ENCODE measurements at places on chromosomes 6 and 20.

- no peak for DNase-seq
These were observed 11.7 kb downstream of the SFT2D1 start for GRCh38 chr6:166330612-166331011.

DNA sequence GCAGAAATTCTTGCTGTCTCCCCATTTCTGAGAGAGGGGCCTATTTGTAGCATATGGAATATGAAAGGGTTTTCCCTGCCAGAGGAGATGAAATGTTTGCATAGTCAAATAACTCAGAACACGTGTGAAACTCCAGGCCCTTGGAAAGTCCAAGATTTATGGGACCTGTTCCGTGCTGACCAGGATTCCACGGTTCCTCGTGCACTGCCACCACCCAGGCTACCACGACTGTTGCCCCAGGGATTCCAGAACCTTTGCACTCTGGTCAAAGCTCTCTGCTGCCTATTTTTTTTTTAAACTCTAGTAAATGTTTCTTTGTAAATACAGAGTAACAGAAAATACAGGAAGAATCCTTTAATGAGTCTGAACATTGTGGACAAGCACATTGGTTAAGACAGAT lies 35.0 kb downstream of the MYLK4 start:
- no peak for DNase-seq

DNA sequence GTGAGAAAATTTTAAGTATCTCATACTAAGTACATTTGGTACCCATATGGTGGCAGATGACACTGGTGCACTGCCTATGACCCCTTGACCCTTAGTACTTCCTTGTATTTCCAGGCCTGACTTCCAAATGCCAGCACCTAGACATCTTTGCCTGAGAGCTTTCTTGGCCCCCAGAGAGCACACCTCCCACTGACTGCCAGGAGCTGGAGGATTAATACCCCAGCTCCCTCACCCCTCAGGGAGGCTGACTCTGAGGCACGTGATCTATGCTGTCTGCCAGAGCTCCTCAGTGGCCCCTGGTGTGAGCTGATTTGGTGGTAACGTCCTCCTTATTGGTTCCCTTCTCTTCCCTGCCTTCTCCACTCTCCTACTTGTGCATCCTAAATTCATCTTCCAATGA lies 38.0 kb downstream of the BFSP1 start:
- DNase-seq, result no peak

GRCh38 chr6:15627821-15628220 lies 35.0 kb downstream of the DTNBP1 start:
- no peak for DNase-seq

DNA sequence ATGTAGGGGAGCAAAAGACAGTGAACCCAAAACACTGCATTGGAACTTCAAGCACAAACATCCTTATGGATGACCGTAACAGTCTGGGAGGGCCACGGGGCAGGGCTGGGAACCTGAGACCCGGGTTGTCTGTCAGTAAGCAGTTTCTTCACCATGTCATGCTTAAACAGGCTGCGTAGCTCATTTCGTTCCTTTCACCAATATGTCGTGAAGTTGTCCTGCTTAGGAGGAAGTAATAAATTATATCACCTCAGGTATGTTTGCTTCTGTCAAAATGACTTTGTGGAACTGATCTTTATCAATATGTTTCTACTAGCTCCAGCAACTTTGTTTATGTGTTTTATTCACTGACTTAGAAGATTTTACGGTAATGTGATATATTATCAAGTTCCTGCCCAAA lies 12.4 kb upstream of the MAK start:
- DNase-seq, result no peak

- DNase-seq, result no peak
These were observed 253.5 kb downstream of the NRN1 start for GRCh38 chr6:5753209-5753608.

- no peak for DNase-seq
These were observed 53.4 kb downstream of the BMP5 start for GRCh38 chr6:55822005-55822404.

DNA sequence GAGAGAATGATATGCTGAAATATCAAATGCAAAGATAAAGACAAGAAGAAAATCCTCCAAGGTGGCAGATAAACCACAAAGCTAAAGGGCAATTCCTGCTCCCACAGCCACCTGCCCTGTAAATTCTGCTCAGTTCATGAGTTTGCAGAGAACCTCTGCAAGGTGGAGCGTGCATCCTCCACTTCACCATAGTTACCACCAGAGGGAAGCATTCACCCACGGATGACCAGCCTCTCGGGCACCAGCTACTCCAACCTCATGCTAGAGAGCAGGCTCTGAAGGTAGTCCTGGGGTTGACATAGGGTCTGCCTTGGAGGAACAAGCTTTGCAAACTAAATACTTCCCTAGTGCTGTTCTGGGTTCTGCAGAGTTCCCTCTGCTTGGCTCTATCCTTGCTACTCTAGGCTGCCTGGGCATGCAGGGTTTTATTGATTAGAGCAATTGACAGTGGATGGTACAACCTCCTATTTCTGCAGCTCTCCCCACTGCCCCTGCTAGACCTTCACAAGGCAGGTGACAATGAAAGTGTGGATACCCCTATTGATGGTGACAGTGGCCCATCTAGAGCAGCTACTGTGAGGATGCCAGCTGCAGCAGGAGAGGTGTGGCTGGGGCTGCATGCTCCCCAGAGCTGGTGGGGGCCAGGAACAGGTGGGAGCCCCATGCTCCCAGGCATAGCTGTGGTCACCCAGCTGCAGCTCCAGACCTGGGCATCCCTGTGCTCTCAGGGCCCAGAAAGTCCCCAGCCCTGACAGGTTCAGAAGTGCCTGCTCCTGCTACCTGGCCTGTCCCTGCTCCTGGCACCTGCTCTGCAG lies 51.1 kb downstream of the GGTLC1 start:
- DNase-seq, result peak; percentile 71

- no peak for DNase-seq
These were observed 13.2 kb downstream of the QKI start for GRCh38 chr6:163427498-163428254.

- DNase-seq, result no peak
These were observed 2.6 kb upstream of the MUC22 start for GRCh38 chr6:31007694-31008093.

DNA sequence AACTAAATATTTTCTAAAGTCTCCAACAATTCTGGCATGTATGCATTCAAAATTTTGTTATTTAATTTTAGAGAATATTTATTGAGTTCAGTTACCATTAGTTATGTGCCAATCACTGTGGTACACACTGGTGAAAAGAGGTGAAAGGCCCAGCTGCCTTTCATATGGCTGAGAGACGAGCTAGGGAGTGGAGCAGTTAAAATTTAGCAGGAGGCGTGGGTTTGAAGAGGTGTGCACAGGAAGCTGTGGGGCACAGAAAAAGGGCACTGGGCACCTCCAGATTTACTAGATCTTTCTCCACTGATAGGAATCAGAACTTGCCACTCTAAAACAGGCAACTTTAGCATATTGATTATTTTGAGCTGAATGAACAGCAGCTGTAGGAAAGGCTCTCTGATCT lies 347.1 kb downstream of the CD83 start:
- no peak for DNase-seq

DNA sequence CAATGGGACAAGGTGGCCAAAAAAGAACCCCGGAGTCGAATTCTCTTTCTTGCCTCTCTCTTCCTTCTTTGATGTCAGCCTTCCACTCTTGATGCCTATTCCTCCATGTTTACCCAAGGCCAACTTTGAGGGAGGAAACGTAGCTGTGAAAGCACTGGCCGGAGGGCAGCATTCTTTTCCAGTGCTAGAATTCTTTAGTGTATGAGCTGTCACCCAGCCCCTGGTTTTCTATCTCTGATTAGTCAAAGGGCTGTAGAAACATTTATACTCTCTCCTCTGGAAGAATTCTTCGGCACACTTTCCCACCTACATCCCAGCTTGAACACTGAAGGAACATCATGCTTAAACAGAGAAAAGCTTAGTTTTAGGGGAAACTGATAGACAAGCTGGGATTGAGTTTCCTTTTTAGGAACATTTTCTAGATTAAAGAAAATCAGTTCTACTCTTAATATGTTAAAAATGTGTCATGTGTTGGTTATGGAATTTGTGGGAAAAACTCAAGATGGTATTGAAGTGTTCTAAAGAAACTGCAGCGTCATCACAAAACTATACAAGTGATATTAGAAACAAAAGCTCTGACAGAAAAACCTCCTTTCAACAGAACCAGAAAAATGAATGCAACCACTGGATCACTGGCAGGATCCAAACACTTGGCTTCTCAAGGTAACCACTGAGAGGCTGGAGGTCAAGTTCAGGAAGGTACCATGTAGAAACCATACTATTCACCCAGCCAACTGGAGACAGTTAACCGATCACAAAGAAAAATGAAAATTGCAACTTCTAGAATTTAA lies 20.7 kb upstream of the UTRN start:
- DNase-seq, result no peak

DNA sequence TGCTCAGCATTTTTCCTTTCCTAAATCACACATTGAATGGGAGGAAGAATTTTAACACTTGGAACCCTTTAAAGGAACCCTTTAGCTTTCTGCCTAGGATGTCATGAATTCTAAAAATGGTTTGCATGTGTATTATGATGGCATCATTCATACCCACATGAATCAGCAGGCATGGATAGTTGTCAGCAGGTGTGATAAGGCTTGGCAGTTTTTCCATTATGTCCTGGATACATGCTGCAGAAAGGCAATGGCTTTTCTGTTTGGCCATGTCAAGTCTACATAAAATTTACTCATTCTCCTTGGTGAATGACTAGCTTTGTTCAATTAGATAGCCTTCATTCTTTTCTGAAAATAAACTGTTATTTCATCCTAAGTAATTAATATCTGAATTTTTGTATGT lies 353.7 kb downstream of the GRIK2 start:
- DNase-seq, result no peak

DNA sequence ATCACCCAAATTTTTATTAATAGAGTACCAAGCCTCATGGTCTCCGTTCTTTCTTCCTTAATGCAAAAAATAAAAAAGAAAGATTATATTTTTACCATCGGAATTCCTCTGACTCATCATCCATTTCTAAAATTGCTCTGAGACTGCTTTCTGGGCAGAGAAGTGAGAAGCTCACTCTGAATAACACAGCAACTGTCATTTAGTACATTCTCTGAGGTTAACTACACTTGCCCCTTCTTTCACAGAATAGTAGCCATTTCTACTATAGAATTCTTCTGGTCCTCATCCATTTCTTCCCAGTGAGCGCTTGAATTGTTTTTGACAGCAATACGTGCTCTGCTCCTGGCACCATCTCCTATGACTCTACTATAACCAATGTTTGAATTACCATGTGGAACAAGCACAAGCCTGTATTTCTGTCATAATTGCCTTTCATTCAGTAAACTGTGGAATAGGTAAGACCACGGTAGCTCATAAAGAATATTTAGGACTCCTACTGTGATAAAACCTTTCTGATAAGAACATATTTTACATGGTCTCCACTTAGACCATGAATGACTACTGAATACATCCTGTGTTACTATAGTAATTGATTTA lies 435.5 kb upstream of the NRSN1 start:
- DNase-seq, result no peak

DNA sequence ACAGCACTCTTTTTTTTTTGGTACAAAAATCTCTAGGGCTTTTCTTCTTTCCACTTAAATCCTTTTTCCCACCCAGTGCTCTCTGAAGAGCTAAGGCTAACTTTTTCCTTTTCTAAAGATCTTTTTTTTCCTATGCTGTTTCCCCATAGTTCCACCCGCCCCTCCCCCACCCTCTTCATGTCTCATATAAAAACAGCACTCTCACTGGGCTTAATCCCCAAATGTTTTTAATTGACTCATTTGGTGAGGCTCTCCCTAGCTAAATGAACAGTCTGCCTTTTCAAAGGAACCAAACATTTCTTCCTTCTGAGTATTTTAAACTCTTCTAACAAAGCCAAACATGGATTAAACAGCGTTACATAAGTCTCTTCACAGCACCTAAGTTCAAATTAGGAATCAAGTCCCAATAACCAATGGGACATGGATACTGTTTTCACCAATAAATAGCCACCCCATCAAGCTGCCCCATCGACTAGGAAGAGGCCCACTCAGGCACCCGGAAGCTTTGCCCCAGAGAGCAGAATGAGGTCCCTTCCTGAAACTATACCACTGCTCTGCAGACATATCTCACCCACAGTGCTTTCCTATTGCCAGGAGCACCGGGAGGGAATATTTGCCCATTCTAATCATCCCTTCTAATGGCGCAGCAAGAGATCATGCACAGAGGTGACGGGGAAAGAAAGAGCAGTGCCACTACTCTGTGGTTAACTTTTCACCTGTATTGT lies 63.7 kb downstream of the ATXN1 start:
- no peak for DNase-seq

DNA sequence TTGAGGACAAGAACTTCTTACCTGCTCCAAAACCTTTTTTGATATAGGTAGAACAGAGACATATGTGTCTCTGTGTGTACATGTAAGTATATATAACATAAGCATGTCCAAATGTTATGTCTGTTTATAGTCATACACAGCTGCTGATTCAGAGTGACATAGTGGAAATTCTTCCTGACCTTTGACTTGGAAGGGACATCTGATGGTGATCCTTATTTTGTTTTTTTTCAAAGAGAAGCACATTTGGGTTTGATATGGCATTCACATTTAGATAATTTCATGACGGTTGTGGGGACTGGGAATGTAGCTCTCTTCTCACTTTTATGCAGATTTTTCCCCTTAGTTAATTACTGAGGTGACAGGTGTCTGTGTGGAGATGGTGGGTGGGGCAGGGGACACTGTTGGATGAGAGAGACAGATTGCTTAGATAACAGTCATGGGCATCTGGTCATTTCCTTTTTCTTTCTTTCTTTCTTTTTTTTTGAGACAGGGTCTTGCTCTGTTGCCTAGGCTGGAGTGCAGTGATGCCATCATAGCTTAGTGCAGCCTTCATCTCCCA lies 39.0 kb downstream of the FARS2 start:
- no peak for DNase-seq

- no peak for DNase-seq
These were observed 193.6 kb downstream of the EDN1 start for GRCh38 chr6:12483712-12484111.

DNA sequence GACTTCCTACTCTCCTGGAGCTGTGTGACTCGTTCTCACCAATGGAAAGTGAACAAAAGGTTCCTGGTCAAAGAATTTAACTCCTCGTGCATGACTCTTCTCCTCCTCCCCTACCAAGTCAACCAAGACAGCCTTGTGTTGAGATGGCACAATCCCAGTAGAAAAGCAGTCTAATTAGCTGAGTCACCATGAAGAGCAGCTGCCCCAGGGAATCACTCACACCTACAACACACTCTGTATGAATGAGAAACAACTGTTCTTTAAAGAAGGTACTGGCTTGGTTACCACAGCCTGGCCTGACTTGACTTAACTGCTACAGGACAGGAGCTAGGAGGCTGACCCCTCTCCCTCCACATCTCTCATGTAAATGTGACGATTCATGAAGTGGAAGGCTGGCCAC lies 2.9 kb upstream of the HLA-DOB start:
- no peak for DNase-seq

GRCh38 chr6:3451498-3451897 lies 5.4 kb downstream of the SLC22A23 start:
- no peak for DNase-seq

Measured in CD4-positive, alpha-beta T cell treated with Interleukin-17A for 4 hours (primary cell).